IPS DF 19.7 (cell line): ENCODE measurements at places on chromosomes 6 and 20.

DNA sequence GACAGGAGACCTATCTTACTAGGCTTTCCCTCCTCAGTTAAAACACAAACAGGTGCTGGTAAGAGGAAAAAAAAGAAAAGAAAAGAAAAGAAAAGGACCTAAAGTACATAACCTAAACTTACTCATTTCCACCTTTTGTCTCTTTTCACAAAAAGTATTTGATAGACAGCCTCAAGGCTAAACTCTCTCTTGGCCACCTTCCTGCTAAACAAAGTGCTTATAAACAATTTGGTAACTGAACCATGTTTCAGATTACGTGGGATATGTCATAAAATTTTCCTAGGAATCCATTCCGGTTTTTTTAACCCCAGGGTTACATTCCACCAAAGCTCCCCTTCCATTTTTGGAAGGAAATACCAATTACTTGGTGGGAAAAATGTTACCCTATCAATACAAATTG lies 109.0 kb downstream of the PRND start:
- DNase-seq: no peak

GRCh38 chr6:71259888-71260604 lies 28.6 kb upstream of the OGFRL1 start:
- no peak for DNase-seq

- no peak for DNase-seq
Observed at GRCh38 chr6:132147530-132148011, 196.4 kb upstream of the CCN2 start.

- no peak for DNase-seq
Observed at GRCh38 chr20:53298911-53299310, 294.7 kb downstream of the ZNF217 start.

GRCh38 chr20:46938434-46938833 lies 43.8 kb downstream of the EYA2 start:
- no peak for DNase-seq

- no peak for DNase-seq
Observed at GRCh38 chr6:21438237-21438985, 155.1 kb upstream of the SOX4 start.

GRCh38 chr6:36098920-36099647 lies 31.2 kb upstream of the MAPK13 start:
- no peak for DNase-seq

DNA sequence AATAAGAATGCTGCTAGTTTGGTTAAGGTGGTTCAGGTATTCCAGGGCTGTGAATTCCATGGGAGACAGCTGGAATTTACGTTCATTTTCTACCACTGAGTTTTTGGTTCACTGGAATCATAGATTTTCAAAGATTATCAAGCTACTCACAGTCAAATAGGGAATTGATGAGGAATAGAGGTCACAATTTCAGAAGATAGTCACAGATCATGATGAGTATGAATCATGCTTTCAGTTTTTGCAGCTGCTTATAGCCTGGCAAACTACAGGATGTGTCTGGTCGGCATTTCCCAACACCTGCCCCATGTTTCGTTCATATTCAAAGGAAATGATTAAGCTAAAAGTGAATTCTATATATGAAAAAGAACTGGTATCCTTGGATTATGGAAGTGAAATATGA lies 58.7 kb downstream of the BCKDHB start:
- DNase-seq: no peak

DNA sequence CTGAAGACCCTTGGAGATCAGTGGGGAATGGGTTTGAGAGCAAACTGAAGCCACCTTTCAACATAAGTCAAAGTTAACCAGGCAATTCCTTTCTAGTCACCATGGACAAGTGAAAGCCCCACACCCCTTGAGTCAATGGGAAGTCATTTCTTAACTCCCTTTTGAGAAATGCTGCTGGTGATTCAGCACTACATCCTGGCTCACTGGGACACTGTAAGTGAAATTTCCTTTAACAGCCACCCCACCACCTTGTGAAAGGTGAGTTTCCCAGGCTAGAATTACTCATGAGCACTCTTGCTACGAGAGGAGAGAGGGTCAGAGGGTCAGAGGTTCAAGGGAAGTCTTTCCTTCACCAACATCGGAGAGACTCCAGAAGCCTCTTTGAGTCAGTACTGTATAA lies 93.3 kb upstream of the MARCKS start:
- DNase-seq: no peak

GRCh38 chr20:24959591-24960301 lies 10.7 kb downstream of the CST7 start:
- no peak for DNase-seq

GRCh38 chr6:30227242-30227722 lies 14.1 kb upstream of the TRIM26 start:
- no peak for DNase-seq

DNA sequence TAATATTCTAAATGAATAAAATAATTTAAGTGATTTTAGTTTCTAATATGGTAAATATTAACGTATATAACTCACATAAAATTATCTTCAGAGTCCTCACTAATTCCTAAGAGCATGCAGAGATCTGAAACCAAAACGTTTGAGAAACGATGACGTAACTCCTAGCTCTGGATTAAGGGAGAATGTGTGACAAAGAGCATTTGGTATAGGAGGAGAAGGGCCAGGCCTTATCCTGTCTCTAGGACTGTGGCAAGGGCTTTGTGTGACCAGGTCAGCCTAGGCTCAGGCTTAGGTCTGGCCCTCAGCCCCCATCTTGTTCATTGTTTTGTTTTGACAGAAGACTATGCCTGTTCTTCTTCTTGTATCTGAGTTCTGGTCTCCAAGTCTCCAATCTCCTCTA lies 19.2 kb upstream of the POLR1H start:
- no peak for DNase-seq

DNA sequence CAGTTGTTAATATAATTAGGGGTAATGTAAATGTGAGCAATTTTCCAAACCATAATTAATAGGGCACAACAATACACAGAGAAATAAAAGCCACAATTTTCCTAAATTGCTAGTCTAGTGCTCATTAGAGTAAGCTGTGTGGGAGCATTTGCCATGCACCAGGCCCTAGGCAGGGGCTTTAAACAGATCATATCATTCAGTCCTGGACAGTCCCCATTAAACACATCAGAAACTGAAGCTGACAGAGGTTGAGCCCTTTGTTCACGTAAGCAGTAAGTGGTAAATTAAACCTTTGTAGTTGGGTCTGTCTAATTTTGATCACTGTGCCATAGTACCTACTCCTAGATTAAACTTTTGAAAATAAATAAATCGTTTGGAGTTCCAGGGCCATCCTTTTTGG lies 931.1 kb downstream of the C6orf118 start:
- no peak for DNase-seq

DNA sequence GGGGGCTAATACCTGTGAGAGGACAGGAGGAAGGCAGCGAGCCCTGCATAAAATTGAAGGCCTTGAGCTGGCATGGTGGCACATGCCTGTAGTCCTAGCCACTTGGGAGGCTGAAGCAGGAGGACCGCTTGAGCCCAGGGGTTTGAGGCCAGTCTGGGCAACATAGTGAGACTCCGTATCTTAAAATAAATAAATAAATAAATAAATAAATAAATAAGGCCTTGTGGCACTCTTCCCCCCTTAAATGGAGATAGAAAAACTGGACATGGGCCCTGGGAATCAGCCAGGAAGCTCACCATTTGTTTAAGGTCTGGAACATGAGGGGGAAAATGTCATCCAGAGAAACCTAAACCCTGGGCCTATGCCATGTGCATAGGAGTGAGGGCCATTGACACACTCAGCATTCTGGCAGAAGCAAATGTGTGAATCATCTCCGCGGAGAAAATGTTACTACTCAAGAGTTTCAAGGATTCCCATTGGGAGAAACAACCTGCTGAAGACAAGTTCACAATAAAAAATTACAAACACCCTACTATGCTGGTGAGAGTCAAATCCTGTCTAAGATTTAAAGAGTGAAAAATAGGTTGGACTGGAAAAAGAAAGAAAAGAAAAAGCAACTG lies 51.9 kb upstream of the UBR2 start:
- DNase-seq: no peak

- DNase-seq: no peak
Observed at GRCh38 chr20:57856658-57857057, 146.8 kb upstream of the PMEPA1 start.

DNA sequence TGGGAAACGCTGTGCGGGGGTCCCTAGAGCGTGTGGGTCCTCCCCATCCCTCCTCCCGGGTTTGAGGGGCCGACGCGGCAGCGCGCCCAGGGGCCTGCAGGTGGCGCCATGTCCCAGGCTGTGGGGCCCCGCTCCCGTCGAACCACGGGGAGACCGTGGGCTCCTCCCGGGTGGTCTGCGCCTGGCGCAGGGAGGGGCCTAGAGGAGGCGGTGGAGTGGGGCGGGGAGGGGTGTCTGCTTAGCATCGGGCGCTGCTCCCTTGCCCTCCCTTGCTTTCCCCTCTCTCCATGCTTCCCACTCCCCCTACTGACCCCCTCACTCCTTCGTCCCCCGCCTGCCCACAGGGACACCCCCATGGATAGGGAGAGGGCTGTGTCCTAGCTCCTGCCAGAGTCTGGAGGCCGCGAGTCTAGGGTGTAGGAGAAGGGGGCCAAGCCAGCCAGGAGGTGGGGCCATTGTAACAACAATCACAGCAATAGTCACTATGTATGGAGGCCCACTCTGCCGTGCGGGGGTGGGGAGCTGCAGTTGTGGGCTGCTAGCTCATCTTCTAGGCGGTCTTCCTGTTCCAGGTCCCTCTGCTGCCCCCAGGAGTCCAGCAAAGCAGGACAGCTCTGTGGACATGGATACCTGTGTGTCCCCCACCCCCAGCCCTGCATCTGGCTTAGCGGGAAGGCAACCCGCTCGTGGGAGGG lies 51.7 kb downstream of the CHMP4B start:
- DNase-seq: peak; percentile 54

GRCh38 chr6:3138341-3138740 lies 19.0 kb downstream of the TUBB2A start:
- no peak for DNase-seq

DNA sequence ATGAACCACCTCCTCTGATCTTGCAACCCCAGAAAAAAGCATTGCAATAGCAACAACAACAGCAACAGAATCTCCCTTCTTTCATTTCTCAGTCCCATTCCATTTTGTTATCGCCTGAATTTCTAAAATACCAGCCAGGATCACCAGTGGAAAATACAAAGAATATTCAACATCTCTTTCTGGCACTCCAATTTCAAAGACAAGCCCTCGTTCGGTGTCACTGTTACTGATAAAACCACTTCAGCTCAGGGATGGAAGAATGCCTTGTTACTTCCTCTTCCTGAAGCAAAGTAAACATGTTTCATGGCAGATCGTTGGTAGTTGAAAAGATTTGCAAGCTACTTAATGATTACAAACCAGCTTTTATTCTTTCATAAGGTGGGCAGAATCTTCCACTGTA lies 94.0 kb upstream of the SPTLC3 start:
- no peak for DNase-seq

- no peak for DNase-seq
Observed at GRCh38 chr6:111737065-111737521, 131.4 kb upstream of the TRAF3IP2 start.

- no peak for DNase-seq
Observed at GRCh38 chr6:107820338-107821261, 3.5 kb downstream of the SCML4 start.

DNA sequence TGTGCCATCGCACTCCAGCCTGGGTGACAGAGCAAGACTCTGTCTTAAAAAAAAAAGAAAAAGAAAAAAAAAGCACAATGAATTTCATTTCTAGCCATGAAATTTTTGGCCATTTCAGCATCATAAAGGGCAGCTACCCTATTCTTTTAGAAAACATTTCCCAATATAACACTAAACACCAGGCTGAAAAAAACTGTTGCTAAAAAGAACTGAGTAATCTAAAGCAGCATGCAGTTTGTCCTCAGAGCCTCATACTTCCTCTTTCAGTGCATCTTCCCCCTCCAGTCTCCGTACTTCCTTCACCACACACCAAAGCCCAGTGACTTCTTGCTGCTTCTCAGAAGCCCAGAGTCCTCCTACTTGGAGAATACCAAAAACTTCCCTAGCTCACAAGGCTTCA lies 5.6 kb upstream of the IFNGR1 start:
- no peak for DNase-seq

GRCh38 chr6:2477250-2477649 lies 231.8 kb upstream of the GMDS start:
- no peak for DNase-seq

GRCh38 chr20:50743087-50743486 lies 11.7 kb downstream of the PARD6B start:
- no peak for DNase-seq

DNA sequence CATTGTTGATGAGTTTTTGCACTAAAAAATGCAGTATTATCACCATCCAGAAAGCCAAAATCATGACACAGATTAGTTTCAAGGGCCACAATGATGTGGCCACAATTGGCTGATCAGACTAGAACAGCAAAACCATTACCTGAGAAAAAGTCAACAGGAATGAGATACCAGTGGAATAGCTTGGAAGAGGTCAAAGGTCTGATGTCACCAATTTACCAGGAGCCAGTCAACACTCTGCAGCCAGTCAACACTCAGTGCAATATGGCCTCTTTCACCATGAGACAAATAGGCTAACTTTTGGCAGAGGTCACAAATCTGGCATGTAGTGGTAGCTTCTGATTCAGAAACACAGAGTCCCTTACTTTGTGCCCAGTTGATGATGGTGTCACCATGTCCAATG lies 7.5 kb upstream of the ASIP start:
- no peak for DNase-seq

- no peak for DNase-seq
Observed at GRCh38 chr6:118875672-118876071, 18.3 kb upstream of the ASF1A start.

- no peak for DNase-seq
Observed at GRCh38 chr20:19071902-19072498, 140.4 kb upstream of the SLC24A3 start.

- no peak for DNase-seq
Observed at GRCh38 chr6:107786179-107786578, 37.9 kb downstream of the SCML4 start.

- DNase-seq: no peak
Observed at GRCh38 chr6:149974825-149975224, 11.1 kb downstream of the ULBP1 start.

DNA sequence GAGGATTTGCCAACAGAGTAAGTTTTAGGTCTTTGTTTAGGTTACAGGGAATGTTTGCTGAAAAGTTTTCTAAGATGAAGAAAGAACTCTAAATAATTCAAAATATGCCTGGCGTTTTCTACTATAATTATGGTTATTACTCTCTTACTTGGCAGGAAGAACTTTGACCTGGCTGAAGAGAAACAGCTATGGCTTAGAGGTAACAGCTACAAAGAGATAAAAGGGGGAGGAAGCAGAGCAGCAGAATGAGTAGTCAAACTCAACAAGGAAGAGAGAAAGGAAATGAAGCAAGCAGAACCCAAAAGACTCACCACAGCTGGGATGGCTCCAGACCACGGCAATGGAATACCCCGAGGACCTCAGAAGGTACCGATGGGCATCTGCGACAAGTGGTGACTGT lies 95.6 kb downstream of the KIF16B start:
- DNase-seq: no peak

- DNase-seq: no peak
Observed at GRCh38 chr20:32285621-32286371, 8.3 kb downstream of the KIF3B start.

- no peak for DNase-seq
Observed at GRCh38 chr6:137494281-137494987, at the start of gene OLIG3. Gene OLIG3 (minus strand): TSS chr6:137494394. CDS start chr6:137494170, 224 bp downstream.

GRCh38 chr6:156169371-156169770 lies 607.8 kb upstream of the ARID1B start:
- DNase-seq: no peak
